ENCODE measurements at places on chromosomes 5 and 9. TPM values are rescaled to one million over a fixed set of nuclear protein-coding genes. Genes with fewer than 3 reads are reported as not detected.

GRCh38 chr5:29203049-29203448, 1990.4 kb upstream of the CDH6 start:
- no peak for DNase-seq

- DNase-seq = peak; percentile 72
Measured at GRCh38 chr5:123735384-123735783, 223.4 kb downstream of the CSNK1G3 start.

DNA sequence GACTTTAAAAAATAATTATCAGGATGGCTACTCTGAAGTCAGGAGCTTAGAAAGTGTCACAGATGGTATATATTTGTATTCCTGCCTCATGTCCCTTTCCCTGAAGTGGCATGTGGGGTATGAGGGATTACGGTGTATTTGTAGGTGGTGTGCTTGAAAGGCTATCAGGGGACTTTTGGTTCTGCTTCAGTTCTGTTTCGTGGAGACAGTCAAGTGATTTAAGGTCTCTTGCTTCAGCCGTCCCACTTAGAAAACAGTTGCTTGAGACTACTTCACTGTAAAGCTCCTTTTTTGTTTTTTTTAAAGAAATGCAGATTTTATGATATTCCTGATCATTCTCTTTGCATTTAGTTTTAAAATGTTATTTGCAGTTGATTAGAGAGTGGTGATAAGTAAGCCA, 18.3 kb downstream of the PARP8 start:
- no peak for DNase-seq

- peak; percentile 96 for DNase-seq
Measured at GRCh38 chr5:132364319-132364718, 5.2 kb upstream of the SLC22A5 start.

The CTXN3 gene
- not detected for total RNA-seq

The TSSK1B gene
- 0.26 TPM for total RNA-seq
